ENCODE measurements at places on chromosomes 3 and 15. TPM values are rescaled to one million over a fixed set of nuclear protein-coding genes. Genes with fewer than 3 reads are reported as not detected.

DNA sequence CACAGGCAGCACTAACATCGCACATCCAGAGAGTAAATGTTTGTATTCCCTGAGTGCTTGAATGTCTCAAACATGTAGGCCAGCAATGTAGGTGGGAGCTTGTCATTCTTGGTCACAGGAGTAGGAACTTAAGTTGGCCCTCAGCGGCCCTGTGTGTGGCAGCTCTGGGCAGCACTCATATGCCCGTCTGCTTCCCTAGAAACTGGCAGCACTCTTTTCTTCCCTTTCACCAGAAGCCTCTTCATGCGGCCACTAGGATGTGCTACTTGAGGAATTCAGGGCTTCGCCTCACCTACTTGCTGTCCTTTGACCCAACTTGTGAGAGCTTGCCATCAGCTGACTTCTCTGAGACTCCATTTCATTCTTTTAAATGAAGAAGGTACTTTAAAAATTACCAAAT lies 69.5 kb downstream of the TIPARP start:
- DNase-seq = no peak

DNA sequence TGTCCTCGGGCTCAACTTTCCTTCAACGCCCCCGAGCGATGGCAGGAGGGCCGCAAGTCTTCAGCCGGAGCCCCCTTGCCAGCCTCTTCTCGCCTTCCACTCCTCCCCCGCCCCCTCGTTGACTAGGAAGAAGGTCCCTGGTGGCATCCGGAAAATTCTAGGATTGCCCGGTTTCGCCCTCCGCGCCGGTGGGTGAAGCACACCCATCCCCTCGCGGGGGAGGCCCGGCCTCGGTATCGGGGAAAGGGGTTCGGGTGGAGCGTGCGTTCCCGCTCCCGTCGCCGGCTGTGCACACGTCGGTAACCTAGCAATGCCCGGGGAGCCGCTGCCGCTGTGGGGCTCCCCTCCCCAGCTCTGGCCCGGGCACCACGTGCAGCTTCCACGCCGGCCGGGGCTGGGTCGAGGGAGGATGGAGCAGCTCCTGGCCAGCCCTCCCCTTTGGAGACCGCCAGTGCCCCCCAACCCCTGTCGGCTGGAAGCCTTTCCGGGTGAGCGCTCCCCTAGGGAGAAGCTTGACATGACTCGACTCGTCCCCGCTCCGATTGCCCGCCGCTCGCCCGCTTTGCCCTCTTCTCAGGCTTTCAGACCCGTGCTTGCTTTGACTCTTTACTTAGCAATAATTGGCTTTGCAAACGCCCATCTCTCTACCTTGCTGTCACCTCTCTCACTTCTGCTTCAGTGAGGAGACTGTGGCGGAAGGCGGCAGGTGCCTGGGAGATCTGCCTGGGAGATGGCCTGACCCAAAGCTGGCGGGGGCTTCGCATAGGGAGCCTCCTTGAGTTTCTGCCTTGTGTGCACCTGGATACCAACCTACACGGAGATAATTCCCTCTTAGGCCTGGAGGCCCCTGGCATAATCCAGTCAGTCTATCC lies 1.3 kb downstream of the CACNA1D start:
- no peak for DNase-seq

DNA sequence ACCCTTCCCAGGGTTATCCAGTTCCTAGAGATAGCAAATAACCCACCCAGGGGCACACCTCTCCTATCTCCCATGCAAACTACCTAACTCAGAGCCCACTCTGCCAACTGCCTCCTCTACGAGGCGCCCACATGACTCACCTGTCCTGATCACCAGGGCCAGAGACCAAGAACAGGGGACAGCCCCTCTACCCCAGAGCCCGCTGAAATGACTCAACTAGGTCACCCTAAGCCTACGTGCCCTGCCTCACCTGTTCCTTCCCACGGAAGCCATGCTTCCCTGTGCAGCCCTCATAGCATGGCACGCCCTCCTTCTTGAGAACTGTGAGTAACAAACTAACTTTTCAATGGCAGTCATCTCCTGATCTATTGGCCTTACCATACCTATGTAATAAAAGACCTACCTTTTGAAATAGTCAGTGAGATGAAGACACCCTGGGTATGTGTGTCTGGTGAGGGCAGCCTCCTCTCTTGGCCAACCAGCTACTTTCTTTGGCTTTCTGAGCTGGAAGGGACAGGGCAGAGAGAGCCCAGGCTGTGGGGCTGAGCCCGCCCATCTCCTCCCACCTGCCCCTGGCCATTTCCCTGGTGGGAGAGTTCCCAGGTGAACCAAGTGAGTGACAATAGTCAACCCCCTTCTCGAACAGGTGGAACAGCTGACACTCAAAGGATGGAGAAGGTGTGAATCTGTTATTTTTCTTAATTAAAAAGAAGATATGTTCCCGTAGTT lies 25.5 kb upstream of the PRR23E start:
- no peak for DNase-seq

- DNase-seq = peak; percentile 89
Observed at GRCh38 chr3:184688251-184688881, 23.5 kb downstream of the MAGEF1 start.

DNA sequence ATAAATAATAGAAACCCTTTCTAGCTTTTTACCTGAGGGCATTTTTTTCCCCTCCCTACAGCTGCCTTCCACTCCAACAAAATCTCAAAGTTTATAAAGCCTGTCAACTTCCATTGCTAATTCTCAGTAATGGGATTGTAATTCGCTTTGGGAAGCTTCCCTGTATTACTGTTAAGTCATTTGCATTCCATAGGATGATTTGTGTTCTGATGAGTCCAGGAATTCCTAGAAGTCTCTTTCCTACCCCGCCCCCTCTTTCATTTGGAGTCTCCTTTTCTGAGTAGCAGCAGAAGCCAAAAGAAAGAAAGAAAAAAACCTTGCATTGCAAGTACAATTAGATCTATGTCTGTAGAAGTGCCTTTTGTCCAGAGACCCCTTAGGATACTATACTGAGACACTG lies 1033.3 kb downstream of the IGSF11 start:
- no peak for DNase-seq

DNA sequence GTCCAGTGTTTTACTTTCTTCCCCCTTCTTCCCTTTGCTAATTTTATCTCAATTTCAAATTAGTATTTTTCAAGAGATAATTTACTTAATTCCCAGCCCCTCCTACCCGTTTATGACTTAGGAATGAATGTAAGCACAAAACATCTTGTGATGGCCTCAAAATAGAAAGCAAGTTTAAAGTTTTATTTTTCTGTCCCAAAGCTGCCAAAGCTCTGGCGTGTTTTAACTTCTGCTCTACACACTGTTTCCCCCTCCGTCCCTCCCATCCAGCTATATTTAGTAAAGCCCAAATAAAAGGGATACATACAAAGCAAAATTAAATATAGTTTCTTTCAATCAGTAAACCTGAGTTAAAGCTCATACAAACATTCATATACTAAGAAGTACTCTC lies 59.9 kb downstream of the IGF2BP2 start:
- no peak for DNase-seq

DNA sequence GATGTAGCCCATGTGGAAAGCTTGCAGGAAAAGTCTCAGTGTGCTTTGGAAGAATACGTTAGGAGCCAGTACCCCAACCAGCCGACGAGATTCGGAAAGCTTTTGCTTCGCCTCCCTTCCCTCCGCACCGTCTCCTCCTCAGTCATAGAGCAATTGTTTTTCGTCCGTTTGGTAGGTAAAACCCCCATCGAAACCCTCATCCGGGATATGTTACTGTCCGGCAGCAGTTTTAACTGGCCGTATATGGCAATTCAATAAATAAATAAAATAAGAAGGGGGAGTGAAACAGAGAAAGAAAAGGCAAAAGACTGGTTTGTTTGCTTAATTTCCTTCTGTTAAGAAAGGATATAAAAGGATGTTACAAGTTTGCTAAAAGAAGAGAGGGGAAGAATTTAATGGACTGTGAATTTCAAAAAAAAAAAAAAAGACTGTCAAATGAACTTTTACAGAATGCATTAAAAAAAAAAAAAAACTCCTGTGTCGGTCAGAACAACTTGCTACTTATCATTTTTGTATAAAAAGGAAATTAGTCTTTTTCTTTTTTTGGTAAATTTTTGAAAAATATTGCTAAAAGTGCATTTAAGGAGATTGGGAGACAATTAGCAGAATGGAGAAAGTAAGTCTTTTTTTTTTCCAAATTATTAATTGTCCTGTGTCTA lies 7.0 kb downstream of the NR2F2 start:
- peak; percentile 45 for DNase-seq

GRCh38 chr3:22620498-22620897 lies 582.6 kb upstream of the UBE2E2 start:
- DNase-seq = no peak

- no peak for DNase-seq
Observed at GRCh38 chr3:49805897-49806701, 3.0 kb downstream of the INKA1 start.

DNA sequence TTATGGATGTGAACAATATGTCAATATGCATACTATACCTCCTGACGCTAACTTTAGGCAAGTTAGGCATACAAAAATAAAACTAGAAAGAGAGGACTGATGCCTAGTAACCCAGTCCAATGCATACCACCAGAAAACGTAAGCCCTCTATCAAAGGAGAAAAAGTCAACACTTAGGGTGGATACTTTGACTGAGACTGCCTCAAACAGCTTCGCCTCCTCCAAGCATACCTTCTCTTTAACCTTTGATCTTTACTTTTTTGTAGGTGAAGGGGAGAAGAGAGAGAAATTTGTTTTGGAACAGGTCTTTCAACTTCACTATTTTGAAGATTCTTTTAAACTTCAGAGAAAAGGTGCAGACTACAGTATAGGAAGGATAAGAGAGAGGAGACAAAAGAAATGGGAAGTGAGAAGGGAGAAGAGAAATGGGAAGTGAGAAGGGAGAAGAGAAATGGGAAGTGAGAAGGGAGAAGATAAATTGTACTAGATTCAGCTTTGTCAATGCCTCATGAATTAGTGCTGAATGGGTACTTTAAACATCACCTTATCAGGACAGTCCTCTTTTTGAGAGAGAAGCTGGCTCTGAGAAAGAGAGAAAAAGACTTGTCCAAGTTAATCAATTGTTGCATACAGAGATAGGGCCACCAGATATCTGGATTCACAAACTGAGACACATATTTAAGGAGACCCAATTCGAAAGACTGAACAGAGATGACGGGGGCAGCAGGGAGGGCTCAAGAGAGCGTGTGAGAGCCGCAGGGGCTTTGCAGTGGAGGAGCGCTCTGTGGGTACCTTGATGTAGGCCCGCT lies 1.0 kb downstream of the P3H2 start:
- DNase-seq = no peak

GRCh38 chr3:107432013-107432515 lies 54.8 kb downstream of the CCDC54 start:
- DNase-seq = no peak

GRCh38 chr15:79933231-79933630 lies 36.4 kb upstream of the MTHFS start:
- no peak for DNase-seq

Gene FANCD2OS
- total RNA-seq = not detected

DNA sequence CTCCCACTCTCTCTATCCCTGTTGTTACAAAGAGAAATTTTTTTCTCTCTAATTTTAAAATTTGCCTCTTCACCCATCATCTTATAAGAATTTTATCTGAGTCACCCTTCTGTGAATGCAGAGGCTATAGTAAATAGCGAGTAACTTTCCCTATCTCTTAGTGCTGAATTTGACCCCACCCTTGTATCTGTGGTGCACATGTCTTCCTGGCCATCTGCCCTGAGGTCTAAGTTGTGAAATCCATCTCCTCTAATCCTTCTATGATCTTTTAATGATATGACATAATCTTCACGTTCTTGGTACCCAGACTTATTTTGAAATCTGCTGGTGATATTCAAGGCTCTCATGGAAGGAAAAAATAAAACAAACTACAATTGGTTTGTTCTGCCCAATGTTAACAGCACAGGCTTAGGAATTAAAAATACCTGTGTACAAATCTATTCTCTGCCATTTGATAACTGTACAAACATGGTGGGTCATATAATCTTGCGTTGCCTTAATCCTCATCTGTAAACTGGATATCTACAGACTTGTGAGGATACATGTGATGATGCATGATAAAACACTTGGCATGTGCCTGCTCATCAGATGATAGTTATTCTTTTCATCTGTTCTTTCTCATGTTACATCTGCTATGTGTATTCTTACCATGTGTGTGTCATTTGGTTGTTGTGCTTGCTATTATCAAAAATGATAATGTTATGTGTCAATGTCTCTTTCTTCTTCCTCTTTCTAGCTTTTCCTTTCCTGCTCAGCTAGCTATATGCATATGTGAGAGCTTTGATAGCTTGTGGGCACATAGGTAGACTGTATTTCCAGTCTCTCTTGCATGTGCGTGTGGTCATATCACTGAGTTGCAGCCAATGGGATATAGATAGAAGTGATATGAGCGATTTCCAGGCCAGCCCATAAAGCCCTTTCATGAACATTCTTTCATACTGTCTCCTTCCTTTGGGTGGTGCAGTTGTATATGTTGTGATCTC lies 13.7 kb upstream of the CCR3 start:
- DNase-seq = peak; percentile 80

GRCh38 chr3:52934630-52935530 lies 37.5 kb upstream of the STIMATE start:
- DNase-seq = peak; percentile 45

GRCh38 chr3:126476166-126477060 lies 722 bp upstream of the ZXDC start:
- no peak for DNase-seq

Gene FGF7
- 6.5 TPM for total RNA-seq

Gene EPHB1
- 0.57 TPM for total RNA-seq

DNA sequence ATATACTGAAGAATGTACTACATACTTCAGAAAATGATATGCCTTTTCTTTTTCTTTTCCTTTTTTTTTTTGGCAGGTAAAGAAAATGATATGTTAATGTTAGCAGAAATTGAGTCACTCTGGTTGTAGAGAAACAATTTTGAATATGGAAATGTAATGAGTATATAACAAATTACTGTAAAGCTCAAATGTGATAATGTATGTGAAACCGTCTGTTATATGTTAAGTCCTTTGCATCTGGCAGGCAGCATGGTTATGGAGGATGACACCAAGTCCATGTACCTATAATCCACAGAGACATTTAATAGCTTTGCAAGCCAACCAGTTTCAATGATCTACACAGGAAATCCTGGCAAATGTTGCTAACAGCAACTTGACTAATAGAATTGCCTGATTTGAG lies 58.4 kb downstream of the HACD2 start:
- DNase-seq = no peak

Gene SLCO2A1
- total RNA-seq = 0.11 TPM

- peak; percentile 0 for DNase-seq
Observed at GRCh38 chr15:47514200-47514652, 203.1 kb upstream of the SEMA6D start.
